ENCODE measurements at places on chromosomes 1 and 21.

GRCh38 chr1:241688940-241689368, 36.9 kb downstream of the WDR64 start:
- DNase-seq: no peak

- no peak for DNase-seq
These were observed 148.2 kb downstream of the FCRL5 start for GRCh38 chr1:157404063-157404501.

GRCh38 chr1:34982820-34983376, 2.2 kb downstream of the TMEM35B start:
- DNase-seq: no peak

DNA sequence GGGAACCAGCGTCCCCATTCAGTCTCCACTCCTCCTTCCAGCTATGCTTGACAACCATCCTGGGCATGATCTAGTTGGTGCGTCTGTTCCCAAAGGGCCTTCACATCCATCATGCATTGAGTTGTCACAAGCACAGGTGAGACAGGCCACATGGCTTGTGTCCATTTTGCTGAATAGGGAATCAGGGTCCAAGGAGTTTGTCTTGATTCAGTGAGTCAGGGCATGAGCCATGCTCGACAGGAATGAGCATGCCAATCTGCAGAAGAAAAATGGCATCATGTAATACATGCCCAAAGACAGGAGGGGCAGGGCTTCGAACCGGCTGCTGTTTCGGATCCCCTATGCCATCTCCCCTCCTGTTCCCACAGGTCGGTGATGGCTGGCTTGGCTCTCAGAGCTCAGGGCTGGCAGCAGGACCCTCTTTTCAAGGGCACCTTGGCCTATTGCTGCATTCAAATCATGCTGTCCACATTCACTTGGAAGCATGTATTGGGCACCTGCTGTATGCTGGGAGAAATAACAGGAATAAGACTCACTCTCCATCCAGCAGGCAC, 44.5 kb downstream of the PKP1 start:
- DNase-seq: no peak

DNA sequence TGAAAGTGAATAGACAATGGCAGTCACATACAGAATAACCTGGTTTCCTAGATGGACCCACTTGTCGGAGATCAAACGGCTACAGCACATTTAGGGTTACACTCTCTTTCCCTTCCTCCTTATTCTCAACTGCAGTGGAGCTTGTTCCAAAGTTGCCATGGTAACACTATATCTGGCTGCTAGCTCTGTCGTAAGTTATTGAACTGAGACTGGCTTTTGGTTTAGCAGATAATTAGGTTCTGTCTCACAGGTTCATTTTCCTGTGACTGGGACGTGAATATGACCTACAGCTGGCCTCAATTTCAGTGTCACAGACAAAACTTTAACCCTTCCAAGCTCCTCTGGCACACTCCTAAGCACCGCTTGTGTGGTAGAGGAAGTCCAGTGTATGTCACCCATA, 875.8 kb downstream of the USP25 start:
- no peak for DNase-seq

GRCh38 chr1:184373155-184373554, 13.7 kb upstream of the C1orf21 start:
- DNase-seq: no peak

DNA sequence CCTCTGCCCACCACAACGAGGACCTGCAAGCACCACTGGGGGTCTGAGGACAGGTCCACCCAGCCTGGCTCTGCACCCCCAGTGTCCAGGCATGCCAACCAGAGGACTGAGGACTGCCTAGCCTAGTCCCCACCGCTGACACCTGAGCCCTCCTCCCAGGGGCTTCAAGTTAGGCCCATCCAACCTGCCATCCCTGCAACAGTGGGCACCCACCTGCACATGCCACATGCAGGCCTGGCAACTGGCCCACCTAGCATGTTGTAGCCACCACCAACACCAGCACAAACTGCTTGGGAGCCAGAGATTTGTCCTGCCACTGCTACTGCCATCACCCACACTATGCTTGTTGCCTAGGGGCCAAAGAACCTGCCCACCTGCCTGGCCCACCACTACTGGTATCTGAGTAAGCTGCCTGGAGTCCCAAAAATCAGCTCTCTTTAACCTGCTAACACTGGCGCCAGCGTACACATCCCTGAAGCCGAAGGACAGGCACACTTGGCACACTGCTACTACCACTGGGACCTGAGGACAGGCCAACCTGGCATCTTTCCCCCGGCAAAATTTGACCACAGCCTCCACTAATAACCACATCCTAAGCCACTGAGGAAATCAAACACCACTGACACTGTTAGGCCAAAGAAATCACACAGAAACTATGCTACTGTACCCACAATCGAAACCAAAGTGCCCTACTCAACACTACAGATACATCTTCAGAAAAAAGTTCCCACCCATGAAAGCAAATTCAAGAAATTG, 61.5 kb downstream of the PSMG1 start:
- no peak for DNase-seq

DNA sequence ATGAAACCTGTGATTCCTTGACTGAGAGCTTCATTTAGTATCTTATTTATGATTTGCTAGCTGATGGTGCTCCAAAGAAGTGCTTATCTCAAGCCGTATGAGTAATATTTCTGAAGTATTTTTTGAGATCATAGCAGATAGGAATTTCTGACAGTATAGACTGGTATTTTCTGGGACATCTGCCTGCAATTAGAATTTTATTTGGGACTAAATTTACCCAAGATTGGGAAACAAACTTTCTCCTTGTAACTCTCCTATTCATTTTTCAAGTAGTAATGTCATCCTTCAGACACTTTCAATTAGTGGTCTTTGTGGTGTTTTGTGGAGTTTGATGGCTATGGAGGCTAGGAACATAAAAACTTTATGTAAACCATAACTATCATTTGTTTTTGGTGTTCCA, 597.2 kb upstream of the ZP4 start:
- DNase-seq: no peak

DNA sequence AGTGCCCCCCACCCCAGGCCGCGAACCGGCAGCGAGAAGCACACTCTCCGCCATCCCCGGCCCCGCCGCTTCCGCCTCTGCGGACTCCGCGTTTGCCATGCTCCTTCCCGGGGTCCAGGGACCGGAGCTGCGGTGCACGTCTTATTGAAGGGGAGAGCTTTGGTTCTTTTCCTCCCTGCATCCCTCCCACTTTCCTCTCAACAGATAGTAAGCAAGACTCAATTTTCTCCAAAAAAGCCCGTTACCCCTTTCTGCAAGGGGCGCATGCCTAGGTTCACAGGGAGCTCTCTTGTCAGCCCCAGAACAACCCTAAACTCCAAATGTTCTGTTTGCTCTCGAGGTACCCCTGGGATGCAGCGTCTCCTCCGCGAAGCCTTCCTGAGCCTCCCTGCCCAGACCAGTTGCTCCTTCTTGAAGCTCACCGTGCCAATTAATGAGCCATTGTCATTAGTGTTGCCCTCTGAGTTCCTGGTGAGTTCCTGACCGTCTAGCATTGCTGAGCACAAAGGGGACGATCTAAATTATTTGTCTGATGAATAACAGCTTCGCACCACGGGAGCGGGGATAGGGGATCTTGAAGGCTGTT, 8.1 kb downstream of the FOXD3 start:
- no peak for DNase-seq

GRCh38 chr1:17419626-17420328, 19.7 kb downstream of the RCC2 start:
- DNase-seq: peak; percentile 54

GRCh38 chr1:84634536-84635205, 55.6 kb downstream of the SSX2IP start:
- no peak for DNase-seq

- no peak for DNase-seq
These were observed 153.7 kb downstream of the HHIPL2 start for GRCh38 chr1:222394224-222394623.

- no peak for DNase-seq
These were observed 731.8 kb upstream of the NCAM2 start for GRCh38 chr21:20266441-20266710.

DNA sequence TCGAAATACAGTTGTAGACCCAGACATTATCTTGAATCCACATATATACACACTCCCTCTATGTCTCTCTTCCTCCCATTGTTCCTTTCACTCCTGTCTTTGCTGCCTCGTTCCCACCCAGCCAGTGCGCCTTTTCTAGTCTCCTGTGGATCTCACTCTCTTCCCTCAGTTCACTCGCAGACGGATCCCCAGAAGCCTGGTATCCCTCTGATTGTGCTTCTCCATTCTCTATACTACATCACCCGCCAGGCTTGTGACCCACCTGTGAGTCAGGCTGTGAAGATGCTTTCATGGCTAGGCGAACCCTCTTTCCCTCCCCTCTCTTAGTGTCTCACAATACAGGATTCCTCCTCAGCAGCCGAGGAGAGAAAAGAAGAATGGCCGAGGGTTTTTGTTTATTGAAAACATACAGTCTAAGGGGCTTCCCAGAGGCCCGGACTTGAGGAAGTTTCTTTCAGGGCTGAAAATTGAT, 1.5 kb downstream of the HCN3 start:
- no peak for DNase-seq

- DNase-seq: no peak
These were observed 1.5 kb upstream of the RUNX1 start for GRCh38 chr21:35050348-35051286.

DNA sequence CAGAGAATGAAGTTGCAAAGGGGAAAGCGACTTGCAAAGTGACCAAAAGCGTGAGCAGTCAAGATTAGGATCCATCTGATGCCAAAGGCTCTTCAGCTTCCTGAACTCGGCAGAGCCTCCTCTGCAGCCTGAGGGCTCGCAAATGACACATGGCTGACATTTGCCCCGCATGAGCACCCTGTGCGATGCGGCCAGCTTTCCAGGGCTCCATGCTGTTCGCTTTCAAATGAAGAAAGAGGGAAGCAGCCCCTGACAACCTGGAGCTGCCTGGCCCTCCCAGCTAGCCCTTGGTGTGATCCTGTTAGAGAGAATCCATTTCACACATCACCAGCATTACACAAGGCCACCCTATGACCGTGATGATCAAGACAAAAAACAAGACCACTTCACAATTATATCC, 20.2 kb upstream of the FAM131C start:
- no peak for DNase-seq

DNA sequence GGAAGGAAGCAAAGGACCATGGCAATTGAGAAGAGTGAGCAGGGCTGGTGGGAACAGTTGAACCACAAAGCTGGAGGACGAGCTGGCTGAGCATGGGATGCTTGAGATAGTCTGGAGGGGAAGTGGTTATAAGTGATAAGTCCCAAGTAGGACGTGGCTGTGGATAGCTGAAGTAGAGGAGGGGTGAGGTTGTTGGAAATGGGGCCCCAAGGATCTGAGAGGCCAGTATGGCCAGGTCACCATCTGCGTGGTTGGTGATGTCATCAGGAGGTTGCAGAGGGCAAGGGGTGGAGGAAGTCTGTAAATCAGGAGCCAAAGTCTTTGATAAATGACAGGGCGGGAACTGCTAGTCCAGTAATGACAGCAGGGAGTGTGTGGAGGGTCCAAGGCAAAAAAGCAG, 11.0 kb upstream of the REN start:
- DNase-seq: no peak

- no peak for DNase-seq
These were observed 151.6 kb downstream of the DISC1 start for GRCh38 chr1:231778009-231778719.

DNA sequence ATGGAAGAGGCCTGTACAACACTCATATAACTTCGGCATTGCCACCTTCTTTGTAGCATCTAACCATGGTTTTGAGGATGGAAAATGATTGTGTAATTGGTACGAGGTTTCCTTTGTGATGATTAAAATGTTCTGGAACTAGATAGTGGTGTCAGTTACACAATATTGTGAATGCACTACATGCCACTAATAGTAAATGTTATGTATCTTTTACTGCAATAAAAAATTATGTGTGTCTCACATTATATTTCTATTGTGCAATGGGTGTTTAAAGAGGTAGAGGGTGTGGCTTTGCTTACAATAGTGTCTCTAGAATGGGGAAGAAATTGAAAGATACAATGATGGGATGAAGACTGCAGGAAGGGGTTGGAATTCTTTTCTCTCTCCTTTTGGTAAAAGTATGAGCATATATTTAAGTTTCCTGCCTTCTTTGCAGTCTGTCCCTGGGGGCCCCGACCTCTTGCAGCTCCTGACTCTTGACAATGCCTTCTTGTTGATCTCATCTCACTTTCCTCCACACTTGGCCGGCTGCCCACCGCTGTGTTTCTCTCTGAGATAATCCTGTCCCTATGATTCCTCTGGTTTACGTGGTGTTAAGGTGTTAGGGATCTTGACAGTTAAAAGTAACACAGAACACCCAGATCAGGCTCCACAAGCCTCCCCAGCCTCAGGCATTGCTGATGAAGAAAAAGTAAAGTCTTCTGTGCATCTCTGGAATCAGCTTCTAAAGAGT, 39.3 kb downstream of the MTARC1 start:
- DNase-seq: no peak
